ENCODE measurements at places on chromosomes 2 and 18.

GRCh38 chr18:21739604-21740537 lies 721 bp upstream of the MIB1 start:
- no peak for DNase-seq

DNA sequence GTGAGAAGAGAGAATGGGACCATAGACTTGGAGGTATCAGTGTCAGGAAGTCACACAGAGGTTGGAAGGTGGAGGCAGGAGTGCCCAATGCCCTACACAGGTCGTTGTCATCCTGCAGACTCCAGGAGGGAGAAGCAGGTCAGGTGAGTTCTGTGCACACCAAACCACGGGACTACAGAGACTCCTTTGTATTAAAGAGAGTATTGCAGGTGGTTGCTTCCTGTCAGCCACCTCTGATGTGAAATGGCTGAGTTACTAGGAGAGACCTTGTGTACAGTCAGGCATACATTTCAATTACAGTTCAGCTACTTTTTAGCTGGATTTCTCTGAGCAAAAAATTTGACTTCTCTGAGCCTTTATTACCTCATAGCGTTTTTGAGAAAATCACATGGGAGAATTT lies 51.6 kb downstream of the SPP2 start:
- DNase-seq, result no peak

DNA sequence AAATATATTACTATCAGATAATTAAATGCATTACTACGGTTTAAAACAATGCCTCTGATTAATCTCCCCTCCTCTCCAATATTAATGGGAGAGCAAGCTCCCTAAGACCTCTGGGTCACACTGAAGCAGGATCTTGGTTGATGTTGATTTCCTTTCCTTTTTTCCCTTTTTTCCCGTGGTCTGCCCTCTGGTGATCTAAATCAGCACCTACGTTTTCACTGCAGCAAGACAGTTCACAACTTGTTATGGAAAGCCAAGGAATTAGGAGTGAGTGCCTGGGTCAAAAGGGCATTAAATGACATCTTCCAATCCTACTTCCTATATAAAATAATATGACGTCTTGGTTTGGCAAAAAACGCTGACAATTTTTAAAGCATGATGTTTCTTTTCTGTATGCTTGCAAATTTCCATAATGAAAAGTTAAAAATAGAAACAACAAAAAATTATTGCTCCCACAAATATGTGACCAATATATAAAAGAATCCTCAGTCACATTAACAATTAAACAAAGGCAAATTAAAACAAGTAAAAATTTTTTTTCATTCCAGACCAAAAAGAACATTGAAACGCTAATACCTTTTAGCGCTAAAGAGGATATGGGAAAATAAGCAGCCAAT lies 7.9 kb upstream of the CFAP36 start:
- no peak for DNase-seq

DNA sequence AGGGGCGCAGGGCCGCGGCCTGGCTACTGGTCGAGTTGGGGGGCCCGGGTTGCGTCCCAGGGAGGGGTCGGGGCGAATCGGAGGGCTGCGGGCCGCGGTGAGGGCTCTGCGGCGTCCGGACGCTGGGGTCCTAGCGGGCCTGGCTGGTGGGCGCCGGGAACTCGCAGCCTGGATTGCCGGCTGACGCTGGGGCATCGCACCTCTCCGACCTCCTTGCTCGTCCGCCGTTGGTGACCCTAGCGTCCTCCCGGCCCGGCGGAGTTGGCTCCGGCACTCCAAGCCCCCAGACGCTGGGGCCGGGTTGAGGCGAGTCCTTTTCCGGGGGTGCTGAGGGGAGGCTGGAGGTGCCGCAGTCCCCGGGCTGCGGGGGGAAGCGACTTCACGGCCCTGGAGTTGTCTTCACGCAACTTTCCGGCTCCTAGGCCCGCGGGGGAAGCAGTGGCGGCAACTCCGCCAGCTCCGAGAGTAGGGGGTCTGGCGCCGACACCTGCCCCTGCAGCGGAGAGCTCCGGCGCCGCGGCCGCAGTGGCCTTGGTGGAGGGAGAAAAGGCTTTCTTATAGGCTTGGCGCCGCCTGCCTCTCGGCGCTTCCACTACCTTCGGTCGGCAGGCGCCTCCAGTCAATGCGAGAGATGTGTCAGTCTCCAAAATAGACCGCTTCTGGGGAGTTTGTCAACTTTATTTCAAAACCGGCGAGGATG lies 70.3 kb downstream of the HAUS1 start:
- DNase-seq, result peak; percentile 22

- DNase-seq, result no peak
These were observed 60.3 kb downstream of the SH3BP4 start for GRCh38 chr2:235011929-235012631.

- DNase-seq, result no peak
These were observed 59.2 kb downstream of the KCTD1 start for GRCh38 chr18:26489191-26489590.

- DNase-seq, result peak; percentile 17
These were observed 267.7 kb downstream of the PRKCE start for GRCh38 chr2:45919160-45919650.

GRCh38 chr2:85175369-85176299 lies 42.4 kb downstream of the TCF7L1 start:
- DNase-seq, result no peak

- no peak for DNase-seq
These were observed 26.0 kb upstream of the ATG16L1 start for GRCh38 chr2:233225230-233226068.

GRCh38 chr2:10064932-10065772 lies 15.1 kb downstream of the CYS1 start:
- DNase-seq, result no peak

DNA sequence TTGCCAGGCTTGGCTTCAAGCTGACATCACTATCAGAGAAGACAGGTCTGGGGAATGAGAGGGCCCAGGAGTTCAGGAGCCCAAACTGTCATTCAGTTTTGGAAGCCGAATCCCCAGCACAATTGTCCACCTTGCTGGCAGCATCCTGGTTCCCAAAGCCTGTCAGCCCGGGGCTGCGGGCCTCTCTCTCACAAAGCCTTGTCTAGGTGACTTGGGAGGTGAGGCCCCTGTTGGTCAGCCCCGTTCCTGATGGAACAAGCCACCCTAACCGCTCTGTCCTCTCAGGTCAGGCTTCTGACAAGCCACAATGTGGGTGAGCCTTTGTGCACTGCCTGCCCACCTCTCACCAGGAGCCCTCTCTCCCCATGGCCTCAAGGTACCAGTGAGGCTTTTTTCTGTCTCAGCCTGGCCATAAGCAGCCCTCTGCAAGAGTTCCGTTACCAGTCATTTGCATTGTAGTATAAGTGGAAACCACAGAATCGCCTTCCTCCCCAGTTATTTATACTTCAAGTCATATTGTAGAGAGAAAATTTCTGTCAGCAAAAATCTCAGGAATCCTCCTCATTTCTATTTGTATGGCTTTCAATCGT lies 100.6 kb downstream of the MSH2 start:
- no peak for DNase-seq

GRCh38 chr2:37798315-37799005 lies 126.6 kb upstream of the RMDN2 start:
- peak; percentile 8 for DNase-seq

GRCh38 chr2:98952966-98953365 lies 16.9 kb upstream of the CRACDL start:
- no peak for DNase-seq

- no peak for DNase-seq
These were observed 16.9 kb downstream of the ZNF521 start for GRCh38 chr18:25335062-25335461.

DNA sequence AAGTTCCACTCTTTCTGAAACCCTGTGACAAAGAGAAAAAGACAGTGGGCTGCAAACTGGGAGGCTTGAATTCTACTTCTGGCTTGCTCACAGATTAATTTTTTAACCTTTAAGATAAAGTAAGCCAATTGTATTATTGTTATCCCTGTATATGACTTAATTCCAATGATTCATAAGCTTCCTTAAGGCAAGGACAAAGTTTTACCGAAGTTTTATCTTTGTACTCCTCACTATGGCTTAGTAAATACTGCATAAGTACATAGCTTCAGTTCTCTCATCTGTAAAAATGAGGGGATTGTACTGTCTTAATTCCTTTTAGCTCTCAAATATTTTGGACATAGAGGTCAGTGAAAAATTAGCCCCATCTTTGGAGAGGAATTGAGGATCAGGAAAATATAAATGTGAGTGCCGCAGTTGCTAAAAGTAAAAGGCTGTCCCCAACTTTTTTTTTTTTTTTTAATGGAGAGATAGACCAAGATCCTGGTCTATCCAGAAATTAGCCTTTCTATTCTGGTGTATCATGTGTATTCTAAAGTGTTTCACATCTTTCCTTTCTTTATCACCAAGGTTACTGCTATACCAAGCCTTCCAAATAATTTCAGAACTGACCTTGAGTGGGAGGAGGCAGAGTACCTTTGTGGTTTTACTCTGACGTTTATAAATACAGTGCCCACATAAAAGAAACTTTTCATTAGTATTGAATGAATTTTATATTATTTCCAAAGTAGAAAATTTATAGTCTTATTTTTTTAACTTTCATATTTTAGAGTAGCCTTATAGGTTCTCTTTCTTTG lies 13.3 kb downstream of the RELCH start:
- no peak for DNase-seq

DNA sequence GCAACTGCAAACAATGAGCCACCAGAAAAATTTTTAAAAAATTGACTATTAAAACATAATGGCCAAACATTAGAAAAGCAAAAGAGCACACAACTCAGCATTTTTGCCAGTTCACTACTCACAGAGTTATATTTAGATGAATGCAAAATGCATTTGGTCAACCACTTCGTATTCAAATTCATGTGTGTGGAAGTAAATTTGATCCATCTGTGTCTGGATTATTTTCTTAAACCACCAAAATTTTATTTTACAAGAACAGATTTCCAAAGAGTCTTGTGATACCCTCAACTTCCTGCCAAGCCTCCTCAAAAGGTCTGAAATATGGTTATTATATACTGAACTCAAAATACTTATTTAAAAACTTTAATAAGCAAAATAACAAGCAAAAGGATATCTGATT lies 57.4 kb downstream of the PPP1R1C start:
- no peak for DNase-seq

DNA sequence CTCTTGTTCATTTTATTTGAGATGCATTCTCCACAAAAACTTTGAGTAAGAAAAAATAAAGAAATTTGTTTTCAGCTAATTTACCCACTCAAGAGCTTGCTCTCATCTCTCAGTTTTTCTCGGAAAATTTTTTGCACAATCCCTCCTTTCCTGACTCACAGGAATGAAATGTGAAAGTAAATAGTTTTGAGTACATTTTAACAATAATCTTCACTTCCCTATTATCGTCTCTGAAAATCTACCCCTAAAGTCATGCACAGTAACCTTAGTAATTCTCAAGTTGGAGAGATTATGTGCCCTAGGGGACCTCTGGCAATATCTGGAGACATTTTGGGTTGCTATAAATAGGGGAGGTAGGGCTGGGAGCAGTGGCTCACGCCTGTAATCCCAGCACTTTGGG lies 2.6 kb downstream of the CYB5A start:
- DNase-seq, result no peak

DNA sequence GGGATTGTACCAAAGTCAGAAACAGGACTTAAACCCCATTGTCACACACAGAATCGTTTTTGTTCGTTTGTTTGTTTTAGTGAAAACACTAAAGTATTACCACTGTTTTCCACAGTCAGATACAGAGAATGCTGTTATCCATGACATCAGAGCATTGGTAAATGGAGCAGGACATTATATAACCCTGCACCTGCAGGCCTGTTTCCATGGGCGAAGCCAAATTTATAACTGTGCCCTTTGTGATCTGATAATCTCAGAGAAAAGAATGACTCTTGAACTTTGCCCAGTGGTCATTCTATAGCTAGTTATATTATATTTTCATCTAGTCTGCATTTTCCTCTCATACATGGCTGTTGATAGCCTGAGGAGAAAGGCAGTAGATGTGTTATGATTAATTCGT lies 217.6 kb downstream of the TMEM182 start:
- DNase-seq, result no peak

GRCh38 chr18:68568364-68569155 lies 146.3 kb downstream of the TMX3 start:
- DNase-seq, result no peak

DNA sequence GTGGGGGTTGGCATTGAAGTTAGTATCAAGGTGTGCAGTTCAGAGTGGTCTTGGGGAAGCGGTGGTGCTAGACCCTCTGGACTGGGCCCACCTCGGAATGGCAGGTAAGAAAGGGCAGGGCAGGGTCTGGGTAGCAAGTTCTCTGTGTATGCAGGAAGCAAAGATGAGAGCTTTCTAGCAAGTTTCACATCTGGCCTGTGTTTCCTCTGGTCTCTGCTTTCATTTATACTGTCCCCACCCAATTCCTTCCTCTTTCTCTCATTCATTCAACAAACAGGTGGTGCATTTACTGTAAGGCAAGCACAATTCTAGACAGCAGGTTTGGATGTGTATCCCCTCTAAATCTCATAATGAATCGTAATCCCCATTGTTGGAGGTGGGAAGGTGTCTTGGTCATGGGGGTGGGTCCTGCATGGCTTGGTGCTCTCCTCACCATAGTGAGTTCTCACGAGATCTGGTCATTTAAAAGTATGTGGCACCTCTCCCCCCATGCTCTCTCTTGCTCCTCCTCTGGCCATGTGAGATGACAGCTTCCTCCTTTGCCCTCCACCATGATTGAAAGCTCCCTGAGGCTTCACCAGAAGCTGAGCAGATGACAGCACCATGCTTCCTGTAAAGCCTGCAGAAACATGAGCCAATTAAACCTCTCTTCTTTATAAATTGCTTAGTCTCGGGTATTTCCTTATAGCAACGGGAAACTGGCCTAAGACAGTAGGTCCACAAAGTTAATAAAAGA lies 51.8 kb downstream of the PKDCC start:
- no peak for DNase-seq

GRCh38 chr2:109128616-109129355 lies at the start of gene SH3RF3:
Gene SH3RF3 (plus strand): TSS chr2:109129205.
- DNase-seq, result peak; percentile 35

DNA sequence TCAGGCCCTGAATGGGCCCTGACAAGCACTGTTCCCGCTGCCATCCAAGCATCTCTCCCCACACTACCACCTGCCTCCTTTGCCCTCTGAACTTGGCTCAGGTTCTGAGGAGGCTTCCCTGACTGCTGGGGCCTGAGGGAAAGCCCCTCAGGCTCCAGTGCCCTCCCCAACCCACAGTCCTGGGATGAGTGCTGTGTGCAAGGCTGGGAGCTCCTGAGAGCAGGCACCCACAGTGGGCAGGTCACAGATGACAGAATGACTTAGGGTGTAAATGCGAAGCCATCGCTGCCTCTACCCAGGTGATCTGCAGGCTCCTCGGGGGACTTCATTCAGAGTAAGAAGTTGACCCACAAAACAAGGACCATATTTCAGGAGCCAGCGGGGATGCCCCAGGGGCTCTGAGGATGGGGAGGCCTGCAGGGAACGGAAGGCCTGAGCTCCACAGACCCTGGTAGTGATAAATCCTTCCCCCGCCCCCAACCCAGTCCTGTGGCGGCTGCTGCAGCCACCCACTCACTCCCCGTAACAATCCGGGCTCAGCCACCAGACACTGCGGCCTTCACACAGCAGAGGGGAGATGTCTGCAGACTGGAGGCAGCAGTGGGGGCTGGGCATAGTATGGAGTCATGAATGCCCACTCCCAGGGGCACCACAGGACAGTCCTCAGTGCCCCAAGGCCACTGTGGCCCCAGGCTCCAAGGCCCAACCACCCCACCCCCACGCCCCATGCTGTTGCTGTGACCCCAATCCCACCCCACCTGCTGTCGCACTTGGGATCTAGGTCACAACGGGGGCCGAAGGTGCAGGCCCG lies 8.9 kb downstream of the BIN1 start:
- DNase-seq, result no peak

GRCh38 chr2:179264368-179265081 lies at the start of gene SESTD1:
Gene SESTD1 (minus strand): TSS chr2:179264832. CDS start chr2:179191841, 72,991 bp downstream.
- DNase-seq, result peak; percentile 60

GRCh38 chr18:2199060-2199459 lies 372.2 kb downstream of the METTL4 start:
- DNase-seq, result no peak

Measured in stimulated activated naive B cell treated with anti-CD40 and anti-IgM and Interleukin-4, amounts not matched to agents 10 μg/mL and 1 μg/mL and 100 μg/mL, for 72 hours (primary cell).